KG1 (cell line): ENCODE measurements at places on chromosomes 13 and 19.

DNA sequence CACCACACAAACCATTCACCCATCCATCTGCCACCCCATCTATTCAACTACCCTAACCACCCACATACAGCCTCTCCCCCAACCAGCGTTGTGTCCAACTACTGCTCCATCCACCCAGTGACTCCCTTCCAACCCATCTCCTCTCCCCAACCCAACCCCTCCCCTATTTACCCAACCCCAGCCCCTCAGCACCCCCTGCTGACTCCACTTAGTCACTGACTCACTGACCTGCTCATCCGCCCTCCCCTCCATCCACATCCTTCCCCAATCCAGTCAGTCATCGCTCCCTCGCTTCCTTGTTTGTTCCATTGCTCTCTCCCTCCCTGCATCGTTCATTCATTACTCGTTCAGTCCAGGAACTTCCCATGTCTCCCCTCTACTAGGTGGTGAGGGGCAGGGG, 39.2 kb downstream of the KCNC3 start:
- no peak for DNase-seq

GRCh38 chr19:13100031-13100588, 2.5 kb downstream of the LYL1 start:
- DNase-seq, result peak; percentile 78

- no peak for DNase-seq
Measured at GRCh38 chr13:99390601-99391000, 83.4 kb upstream of the GPR183 start.

- DNase-seq, result no peak
Measured at GRCh38 chr13:37657134-37657533, 58.6 kb upstream of the POSTN start.

DNA sequence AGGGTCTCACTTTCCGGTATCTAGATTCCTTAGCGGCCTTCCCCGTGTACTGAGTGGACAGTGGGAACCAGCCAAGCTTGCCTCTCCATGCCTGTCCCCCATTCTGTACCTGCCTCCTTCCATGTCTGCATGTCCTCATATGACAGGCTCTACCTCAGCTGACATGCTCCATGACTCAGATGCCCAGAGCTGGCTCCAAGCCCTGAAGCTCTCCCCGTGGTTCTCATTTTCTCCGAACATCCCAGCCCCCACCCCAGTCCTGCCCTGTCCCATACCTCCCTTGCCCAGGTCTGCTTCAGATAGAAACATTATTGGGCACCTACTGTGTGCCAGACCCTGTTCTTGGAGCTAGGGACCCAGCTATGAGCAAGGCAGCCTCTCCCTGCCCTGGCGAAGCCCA, 17.1 kb upstream of the SHFL start:
- DNase-seq, result no peak

DNA sequence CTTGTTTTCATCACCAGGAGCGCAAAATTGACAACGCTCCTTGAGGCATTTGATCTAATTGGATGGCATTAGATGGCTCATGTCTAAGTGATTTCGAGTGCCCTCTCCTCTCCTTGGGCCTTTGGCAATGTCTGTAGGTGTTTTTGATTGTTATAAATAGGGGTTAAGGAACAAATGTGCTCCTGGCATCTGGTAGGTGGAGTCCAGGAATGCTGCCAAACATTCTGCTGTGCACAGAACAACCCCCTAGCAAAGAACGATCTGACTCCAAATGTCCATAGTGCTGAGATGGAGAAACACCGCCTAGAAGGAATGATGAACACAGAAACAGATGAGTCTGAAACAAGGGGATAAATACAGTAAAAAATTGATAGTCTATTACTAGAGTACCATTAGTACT, 68.0 kb upstream of the C1QTNF9B start:
- no peak for DNase-seq

GRCh38 chr13:84962141-84962750, 837.0 kb downstream of the SLITRK6 start:
- DNase-seq, result no peak

DNA sequence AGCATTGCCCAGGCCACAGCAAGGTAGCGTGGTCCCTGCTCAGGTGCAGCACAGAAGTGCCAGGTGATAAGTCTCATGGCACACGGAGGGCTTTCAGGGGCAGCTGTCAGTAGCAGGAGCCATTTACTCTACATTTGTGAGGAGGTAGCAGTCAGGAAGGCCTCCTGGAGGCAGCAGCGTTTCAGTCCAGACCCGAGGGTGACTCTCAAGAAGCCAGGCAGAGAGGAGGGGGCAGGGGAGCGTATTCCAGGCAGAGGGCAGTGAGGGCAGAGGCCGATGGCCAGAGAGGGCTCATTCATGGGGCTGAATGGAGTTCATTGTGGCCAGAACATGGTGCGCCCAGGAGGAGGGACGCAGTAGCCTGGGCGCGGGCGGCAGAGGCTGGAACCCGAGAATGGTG, 8.9 kb downstream of the PIAS4 start:
- DNase-seq, result no peak

- no peak for DNase-seq
Measured at GRCh38 chr19:38545596-38545995, 72.2 kb downstream of the MAP4K1 start.

GRCh38 chr19:18051887-18052286, 34.8 kb downstream of the IL12RB1 start:
- DNase-seq, result no peak

DNA sequence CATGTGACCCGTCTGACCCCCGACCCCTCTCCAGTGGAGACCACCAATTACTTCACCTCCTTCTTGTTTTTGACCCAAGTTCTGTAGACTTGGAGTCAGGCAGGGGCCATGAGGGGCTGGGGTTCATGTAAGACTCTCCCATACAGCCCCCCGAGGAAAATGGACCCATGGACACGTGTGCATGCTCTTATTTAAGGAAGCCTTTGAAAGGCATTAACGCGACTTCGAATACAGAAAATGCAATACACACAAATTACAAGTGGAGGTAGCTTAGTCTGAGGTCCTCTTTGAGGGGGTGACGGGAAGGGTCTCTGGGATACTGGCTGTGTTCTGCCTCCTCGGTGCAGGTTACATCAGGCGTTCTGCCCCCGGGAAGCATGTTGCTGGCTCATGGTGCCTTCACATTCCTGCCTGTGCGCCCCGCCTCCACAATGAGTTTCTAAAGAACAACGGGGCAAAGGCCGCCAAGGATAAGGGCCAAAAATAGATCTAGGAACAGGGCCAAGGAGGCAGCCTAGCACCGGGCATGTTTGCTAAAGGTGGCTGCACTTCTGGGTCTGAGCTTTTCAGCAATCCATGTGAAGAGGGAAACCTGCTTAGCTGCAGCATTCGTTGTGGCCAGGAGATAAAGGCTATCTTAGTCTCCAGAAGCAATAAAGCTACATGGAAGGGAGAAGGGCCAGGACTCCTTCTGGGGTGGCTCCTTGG, 54.5 kb downstream of the RAB20 start:
- DNase-seq, result no peak

- no peak for DNase-seq
Measured at GRCh38 chr13:102838982-102839381, 6.8 kb upstream of the ERCC5 start.

DNA sequence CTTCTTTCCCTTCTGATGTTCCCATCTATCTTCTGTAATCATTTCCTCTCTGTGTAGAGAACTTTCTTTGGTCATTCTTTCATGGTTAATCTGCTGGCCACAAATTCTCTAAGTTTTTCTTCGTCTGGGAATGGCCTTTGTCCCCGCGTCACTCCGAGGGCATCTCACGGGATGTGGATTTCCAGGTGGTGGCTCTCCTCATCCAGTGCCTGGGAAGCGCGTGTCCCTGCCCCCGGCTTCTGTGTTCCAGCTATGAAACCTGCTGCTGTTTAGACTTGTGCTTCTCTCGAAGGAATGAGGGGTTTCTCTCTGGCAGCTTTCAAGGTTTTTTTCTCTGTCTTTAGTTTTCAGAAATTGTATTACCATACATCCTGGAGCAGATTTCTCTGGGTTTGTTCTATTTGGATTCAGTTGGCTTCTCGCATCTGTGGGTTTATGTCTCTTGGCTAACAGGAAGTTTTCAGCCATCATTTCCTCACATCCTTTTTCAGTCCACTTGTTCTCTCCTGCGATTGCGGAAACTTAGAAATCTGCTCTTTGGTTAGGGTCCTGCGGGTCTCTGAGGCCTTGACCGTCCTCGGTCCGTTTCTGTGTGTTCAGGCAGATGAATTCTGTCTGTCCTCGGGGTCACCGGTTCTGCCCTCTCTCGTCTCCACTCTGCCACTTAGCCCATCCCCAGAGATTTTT, 36.9 kb upstream of the DCUN1D2 start:
- no peak for DNase-seq

GRCh38 chr19:55559684-55560083, 14.3 kb upstream of the SBK3 start:
- DNase-seq, result no peak

GRCh38 chr19:42626181-42626580, 31.5 kb upstream of the CEACAM8 start:
- DNase-seq, result no peak

GRCh38 chr19:45076029-45076850, at the start of gene ZNF296:
Gene ZNF296 (minus strand): TSS chr19:45076478. CDS start chr19:45076373, 105 bp downstream.
- peak; percentile 73 for DNase-seq

DNA sequence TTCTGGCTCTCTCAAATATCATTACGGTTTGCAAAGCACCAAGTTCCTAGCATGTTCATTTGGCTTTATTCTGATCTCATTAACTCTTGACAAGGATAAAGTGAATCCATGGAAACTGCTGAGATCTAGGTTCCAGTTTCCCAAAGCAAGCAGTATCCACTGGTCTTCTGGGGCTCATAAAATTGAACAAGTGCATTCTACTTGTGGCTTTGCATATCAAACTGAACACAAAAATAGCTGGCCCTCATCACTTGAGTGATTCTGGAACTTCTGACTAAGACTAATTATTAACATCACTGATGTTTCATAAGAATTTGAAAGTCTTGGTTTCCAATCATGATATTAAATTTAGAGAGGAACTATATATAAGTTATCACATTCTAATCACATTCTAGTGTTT, 6.3 kb upstream of the KCTD12 start:
- no peak for DNase-seq

DNA sequence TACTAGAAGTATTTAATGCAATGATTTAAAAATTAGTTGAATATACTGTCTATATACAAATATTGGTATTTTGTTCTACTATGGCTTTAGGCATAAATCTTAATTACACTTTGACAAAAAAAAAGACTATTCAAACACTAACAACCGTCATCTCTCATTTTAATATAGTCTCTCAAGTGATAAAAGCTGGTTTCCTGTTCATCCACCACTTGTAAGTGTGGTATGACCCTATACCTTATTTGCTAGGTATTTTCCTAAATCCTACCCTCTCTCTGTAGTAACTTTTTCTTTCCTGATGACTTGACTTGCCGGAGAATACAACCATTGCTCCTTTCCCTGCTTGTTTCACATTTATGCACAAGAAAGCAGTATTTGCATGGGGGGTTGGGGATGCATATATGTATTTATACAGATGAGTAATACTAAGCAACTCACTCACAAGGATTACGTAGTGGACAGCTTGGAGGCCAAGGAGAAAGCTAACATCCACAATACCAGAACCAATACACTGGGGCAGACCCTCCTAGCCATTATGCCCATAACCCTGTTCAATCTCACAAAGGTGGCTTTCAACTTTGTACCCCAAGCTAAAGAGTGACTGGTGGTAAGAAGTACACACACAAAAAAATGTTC, 12.7 kb upstream of the EFNB2 start:
- DNase-seq, result no peak

DNA sequence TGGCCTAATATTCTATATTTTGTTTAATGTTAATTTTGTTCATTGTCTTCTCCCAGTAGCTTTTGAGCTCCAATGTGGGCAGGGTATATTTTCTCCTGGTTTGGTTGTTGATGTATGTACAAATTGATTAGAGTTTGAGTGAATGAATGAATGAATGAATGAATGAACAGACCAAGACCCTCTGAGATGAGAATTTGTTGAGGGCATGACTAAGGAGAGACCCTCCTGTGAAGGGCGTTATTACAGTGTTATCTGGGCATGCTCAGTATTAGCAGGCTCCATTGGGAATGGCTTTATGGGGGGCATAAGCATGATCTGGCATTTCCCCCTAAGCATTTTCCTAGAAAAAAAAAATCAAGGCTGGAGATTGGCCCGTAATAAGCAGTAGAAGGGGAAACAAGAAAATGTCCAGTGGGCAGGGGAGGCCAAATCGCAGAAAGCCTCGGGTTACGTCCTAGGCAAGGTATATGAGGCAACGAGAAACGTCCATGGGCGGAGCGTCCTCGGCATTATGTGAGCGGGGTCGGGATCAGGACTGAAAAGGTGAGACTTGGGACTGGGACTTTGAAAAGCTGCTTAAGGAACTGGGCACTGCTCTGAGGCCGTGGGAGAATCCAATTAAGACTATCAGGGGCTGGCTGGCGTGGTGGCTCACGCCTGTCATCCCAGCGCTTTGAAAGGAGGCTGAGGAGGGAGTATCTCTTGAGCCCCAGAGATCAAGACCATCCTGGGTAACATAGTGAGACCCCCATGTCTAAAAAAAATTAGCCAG, 904 bp upstream of the ARHGAP33 start:
- DNase-seq, result no peak

DNA sequence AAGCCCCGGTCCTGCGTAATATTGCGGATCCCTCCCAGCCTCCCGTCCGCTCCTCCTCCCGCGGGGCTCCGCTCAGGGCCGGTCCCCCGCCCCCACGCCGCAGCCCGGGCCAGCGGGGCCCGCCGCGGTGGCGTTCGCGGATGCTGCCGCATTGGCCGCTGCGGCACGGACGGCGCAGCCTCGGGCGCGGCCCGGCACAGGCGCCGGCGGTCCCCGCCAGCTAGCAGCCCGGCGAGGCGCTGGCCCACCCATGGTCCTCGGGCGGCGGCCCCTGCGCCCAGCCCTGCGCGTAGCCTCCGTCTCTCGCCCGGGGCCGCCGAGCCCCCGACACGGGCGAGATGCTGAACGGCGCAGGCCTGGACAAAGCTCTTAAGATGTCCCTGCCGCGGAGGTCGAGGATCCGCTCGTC, at the start of gene ATP8A2:
Gene ATP8A2 (plus strand): TSS at position 100 of the 409 bp plus-strand sequence. CDS start 239 bp downstream, at position 339.
- no peak for DNase-seq

GRCh38 chr19:45558399-45558878, 26.2 kb downstream of the OPA3 start:
- DNase-seq, result peak; percentile 41

DNA sequence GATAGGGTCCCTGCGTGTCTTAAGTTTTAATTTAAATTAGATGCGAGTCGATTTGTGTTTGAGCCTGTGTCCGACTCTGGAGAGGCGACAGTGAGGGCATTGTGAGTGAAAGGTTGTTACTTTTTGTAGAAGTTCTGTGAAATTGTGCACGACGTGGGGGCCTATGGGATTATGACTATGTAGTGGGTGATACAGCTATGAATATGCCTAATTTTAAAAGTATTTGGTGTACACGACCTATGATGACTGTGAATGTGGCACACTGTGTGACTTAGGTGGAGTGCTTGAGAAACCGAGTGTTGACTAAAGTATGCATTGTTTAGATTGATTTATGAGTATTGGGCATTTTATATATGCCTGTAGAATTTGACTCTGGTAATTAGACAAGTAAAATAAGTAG, 646 bp downstream of the ZNF567 start:
- DNase-seq, result no peak

DNA sequence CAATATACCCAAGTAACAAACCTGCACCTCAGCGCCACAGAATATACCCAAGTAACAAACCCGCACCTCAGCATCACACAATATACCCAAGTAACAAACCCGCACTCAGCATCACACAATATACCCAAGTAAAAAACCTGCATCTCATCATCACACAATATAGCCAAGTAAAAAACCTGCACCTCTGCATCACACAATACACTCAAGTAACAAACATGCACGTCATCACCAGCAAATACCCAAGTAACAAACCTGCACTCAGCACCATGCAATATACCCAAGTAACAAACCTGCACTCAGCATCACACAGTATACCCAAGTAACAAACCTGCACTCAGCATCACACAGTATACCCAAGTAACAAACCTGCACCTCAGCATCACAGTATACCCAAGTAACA, 69.8 kb downstream of the UQCRFS1 start:
- no peak for DNase-seq

- DNase-seq, result peak; percentile 78
Measured at GRCh38 chr13:28754698-28755545, 36.2 kb upstream of the SLC46A3 start.
